HS-5 (cell line): ENCODE measurements at places on chromosomes 5 and 9.

GRCh38 chr5:143245929-143246561, 157.4 kb downstream of the NR3C1 start:
- peak; percentile 88 for DNase-seq

- DNase-seq = no peak
Measured at GRCh38 chr5:17269201-17269600, 51.8 kb downstream of the BASP1 start.

GRCh38 chr9:135049460-135049859, 38.0 kb upstream of the OLFM1 start:
- no peak for DNase-seq

GRCh38 chr9:264231-264630, 49.6 kb downstream of the DOCK8 start:
- no peak for DNase-seq

- peak; percentile 50 for DNase-seq
Measured at GRCh38 chr5:65837139-65837538, 89.2 kb upstream of the ERBIN start.

- no peak for DNase-seq
Measured at GRCh38 chr5:134226441-134227192, 744 bp upstream of the PPP2CA start.

GRCh38 chr5:160458806-160459800, 37.4 kb downstream of the PTTG1 start:
- DNase-seq = no peak

- DNase-seq = peak; percentile 70
Measured at GRCh38 chr5:57482671-57483106, at the start of gene ACTBL2. ACTBL2 (minus strand) TSS chr5:57482811; CDS start chr5:57482707, 104 bp downstream.

- no peak for DNase-seq
Measured at GRCh38 chr5:31247381-31247780, 53.9 kb downstream of the CDH6 start.

DNA sequence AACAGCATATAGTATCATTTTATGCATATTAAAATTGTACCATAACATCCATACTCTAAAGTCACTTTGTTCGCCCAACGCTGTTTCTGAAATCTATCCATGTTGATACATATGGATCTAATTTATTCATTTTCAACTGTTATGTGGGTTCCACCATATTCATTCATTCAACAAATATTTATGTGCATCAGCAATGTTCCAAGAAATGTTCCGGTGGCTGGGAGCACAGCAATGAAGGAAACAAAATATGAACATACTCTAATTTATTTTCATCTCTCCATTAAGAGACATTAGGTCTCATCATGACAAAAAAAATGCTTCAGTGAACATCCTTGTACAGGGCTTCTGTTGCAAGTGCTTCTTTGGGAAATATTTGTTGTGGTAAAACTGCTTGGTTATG, 75.4 kb downstream of the MARCHF3 start:
- no peak for DNase-seq

GRCh38 chr5:77900691-77901090, 124.6 kb upstream of the TBCA start:
- DNase-seq = no peak

GRCh38 chr5:144478565-144478964, 307.9 kb downstream of the KCTD16 start:
- no peak for DNase-seq

DNA sequence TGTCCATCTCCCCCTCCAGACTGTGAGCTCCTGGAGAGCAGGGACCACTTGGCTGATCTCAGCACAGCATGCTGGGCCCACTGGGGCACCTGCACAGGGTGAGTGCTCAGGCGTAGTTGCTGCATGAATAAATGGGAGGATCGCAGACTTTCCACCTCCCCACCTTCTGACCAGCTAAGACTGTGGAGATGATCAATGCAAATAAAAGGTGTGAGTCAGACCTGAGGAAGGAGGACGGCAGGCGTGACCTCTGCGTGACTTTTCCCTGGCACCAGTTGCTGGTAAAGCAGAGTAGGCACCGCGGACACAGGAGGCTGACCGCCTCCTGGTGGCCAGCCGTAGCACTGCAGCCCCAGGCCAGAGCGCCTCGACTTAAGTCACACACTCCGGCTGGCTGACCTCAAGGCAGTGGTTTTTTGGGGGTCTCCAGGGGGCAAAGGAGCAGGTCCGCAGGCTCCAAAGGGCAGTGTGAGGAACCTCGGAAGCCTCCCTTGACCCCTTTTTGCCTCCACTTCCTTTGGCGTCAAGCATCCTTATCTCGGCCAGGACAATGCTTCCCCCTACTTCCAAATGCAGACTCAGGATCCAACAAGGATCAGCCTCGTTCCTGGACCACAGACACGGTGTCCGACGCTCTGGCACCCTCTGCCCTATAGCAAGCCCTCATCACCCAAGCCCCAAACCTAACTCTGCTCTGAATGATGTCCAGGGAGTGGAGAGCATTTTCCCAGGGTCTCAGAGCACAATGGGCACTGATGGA, 12.7 kb upstream of the TDRD7 start:
- no peak for DNase-seq

GRCh38 chr5:159135896-159136531, 36.3 kb upstream of the EBF1 start:
- DNase-seq = peak; percentile 45

GRCh38 chr9:75185585-75186170, 97.4 kb downstream of the OSTF1 start:
- no peak for DNase-seq

GRCh38 chr5:95996904-95997723, 35.5 kb upstream of the ELL2 start:
- DNase-seq = no peak

- no peak for DNase-seq
Measured at GRCh38 chr5:172648013-172648381, 6.9 kb downstream of the NEURL1B start.

DNA sequence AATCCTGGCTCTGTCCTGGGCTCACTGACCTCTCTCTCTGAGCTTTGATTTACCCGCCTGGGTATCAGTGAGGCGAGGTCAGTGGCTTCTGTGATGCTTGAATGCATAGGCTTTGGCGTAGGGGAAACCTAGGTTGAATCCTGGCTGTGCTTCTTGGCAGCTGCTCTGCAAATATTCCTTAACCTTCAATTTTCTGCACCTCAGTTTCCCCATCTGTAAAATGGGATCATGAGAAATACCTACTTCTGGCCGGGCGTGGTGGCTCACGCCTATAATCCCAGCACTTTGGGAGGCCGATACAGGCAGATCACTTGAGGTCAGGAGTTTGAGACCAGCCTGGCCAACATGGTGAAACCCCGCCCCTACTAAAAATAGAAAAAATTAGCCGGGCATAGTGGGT, 7.2 kb downstream of the FGF18 start:
- no peak for DNase-seq

GRCh38 chr9:124771867-124772679, 962 bp upstream of the NR6A1 start:
- peak; percentile 38 for DNase-seq

- DNase-seq = no peak
Measured at GRCh38 chr5:133456933-133457402, 155.4 kb downstream of the FSTL4 start.

- DNase-seq = peak; percentile 90
Measured at GRCh38 chr5:176784218-176785165, 25.9 kb upstream of the UNC5A start.

DNA sequence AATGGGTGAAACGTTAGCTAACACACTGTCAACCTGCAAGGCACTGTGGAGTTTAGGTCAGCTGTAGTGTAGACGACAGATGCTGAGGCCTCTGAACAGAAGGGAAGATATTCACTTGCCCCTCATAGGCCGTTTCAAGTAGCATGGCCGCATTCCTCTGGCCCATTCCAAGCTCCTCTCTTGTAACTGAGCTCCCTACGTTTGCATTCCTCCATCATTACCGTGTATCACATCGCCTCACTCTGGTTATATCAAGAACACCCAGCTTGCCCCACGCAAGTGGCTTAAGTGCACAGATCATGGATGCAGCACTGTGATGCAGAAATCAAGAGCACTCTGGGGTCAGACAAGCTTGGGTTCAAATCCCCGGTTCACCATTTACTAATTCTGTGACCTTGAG, 43.3 kb downstream of the PRELID2 start:
- DNase-seq = no peak

GRCh38 chr9:124267271-124267807, 9.6 kb downstream of the NEK6 start:
- no peak for DNase-seq

DNA sequence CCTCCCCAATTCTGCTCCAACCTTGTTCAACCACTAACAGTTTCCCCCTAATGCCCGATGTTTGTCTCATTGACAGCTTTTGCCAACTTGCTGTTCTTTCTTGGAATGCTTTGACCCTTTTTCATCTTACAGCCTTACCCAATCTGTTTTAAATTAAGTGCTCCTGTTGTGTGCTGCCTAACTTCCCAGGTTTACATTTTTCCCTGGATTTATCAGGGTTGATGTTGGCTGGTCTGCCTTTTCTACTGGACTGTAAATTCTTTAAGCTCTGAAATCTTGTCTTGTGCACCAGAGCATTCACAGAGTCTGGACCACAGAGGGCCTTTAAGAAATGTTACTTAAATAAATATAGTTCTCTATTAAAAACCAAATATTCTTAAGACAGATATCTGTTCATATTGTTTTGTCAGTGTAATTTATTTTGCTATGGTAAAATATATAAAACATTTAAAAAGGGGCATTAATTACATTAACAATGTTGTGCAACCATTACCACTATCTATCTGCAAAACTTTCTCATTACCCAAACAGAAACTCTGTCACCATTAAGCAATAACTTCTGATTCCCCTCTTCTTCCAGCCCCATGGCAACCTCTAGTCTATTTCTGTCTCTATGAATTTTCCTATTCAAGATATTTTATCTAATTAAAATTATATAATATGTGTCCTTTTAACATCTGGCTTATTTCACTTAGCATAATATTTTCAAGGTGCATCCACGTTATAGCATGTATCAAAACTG, 73.0 kb downstream of the OSTF1 start:
- no peak for DNase-seq

DNA sequence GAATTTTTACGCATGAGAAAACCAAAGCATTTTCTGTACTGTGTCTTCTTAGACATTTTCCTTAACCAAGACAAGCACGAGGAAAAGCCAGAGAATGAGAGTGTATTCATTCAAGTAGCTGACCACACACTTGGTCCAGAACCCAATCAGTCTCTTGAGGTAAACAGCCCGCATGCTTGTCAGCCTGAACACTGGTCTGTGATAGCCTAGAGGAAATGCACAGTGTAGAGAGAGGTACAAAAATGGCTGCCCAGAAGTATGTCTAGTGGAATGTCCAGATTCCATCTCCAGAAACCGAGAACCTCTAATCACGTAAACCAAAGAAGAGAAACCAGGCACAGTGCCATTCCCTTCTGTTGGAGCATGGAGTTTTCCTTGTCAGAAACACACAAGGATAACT, 80.0 kb upstream of the SNX2 start:
- no peak for DNase-seq

GRCh38 chr5:74616236-74617146, 24.0 kb downstream of the ENC1 start:
- DNase-seq = no peak

- DNase-seq = no peak
Measured at GRCh38 chr5:3032513-3032912, 281.0 kb upstream of the IRX2 start.

DNA sequence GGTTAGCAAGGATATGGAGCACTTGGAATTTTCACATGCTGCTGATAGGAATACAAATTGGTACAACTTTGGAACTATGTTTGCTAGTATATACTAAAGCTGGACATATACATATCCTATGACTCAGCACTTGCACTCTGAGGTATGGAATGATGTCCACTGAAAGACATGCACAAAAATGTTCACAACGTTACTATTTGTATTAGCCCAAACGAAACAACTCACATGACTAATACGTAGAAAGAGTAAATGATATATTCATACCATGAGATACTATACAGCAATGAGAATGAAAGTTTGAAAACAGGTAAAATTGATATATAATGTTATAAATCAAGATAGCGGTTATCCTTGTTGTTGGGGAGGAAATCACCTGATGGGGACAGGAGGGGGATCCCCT, 45.5 kb upstream of the CDC42SE2 start:
- DNase-seq = peak; percentile 41

- DNase-seq = no peak
Measured at GRCh38 chr5:173796721-173797495, 91.2 kb upstream of the CPEB4 start.

DNA sequence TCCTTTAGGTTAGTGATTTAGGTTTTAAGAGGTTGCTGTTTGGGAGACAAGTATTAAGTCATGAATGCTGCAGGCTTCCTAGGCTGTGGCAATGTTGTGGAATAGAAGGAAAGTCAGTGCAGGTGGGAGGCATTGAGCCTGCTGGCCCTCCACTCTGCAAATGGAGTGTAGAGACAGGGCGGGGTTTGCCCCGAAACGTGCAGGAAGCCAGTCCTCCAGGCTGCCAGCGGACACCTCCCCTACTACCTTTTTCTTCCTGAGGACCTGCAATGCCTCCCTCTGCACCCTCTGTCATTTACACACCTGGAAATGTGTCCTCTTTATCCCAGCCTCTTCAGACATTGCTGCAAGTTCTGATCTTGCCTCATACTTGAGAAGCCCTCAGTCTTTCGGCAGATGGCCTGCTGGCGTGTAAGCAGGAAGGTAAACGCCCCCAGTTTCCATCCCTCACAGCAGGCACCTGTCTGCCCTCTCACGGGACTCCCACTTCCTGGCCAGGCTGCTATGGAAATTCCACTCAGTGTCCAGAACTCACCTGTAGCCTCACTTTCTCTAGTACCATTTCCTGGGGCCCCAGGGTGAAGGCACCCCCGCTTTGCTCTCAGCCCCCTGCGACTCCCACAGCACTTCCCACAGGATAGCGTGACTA, 81.6 kb upstream of the BOD1 start:
- DNase-seq = no peak

DNA sequence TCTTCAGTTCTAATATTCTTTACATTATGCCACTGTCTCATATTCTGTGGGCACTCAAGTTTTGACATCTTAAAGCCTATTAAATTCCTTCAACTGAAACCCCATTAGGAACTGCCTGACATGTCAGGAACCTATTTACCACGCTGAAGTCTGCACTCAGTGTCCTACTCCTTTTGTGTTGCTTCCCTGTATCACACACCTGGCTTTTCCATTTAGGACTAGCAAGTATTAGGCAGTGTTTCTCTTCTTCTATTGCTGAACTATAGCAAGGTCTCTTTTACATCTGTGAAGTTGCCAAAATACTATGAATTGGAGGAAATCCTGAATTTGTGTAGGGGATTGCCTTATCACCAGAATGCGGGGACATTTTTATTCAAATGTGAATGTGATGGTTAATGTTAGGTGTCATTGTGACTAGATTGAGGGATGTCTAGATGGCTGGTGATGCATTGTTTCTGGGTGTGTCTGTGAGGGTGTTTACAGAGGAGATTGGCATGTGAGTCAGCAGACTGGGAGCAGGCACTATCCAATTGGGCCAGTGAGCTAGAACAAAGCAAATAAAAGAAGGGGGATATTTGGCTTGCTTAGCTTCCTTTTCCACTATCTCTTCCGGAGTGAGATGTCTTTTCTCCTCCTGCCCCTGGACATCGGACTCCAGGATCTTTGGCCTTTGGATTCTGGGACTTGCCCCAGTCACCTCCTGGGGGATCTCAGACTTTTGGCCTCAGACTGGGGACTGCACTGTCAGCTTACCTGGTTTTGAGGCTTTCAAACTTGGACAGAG, 21.2 kb upstream of the VCAN start:
- DNase-seq = no peak

- DNase-seq = no peak
Measured at GRCh38 chr9:122058709-122059108, 34.4 kb downstream of the TTLL11 start.

GRCh38 chr5:61965069-61965468, 340.9 kb upstream of the KIF2A start:
- DNase-seq = no peak
